C1 segment of cervical spinal cord (tissue), 14 donors: ENCODE measurements at places on chromosomes 16 and 17.

DNA sequence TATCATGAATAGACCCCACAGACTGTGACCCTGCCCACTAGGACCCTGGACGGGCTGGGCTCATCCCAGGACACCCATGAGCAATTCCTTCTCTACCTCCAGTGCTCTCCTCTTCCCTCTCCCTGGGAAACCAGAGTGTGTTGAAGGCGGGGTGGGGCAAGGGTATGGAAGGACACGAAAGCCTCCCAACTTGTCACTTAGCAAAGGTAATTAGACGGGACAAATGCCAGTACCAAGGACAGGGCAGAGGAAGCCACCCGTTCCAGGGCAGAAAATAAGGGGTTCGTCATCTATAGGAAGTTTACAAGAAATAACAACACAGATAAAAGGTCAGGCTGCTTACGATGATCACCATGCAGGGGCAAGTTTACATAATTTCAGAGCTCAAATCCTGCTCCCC is 4.9 kb upstream of the EPX start:
- no peak for DNase-seq

GRCh38 chr16:79402356-79402755 is 198.2 kb downstream of the MAF start:
- DNase-seq = no peak

DNA sequence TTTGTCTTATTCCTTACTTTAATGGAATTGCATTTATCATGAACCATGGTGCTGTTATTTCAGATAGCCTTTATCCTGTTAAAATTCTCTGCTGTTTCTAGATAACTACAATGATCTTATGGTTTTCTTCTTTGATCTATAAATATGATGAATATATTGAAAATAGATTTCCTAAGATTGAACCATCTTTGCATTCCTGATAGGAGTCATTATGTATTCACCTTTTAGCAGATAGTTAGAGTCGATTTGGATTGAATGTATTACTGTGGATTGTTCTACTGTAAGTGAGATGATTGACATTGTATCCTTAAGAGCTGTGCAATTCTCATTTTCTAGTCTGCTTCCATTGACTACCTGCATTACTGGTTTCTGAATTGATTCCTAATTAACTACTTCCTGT is 165.0 kb upstream of the CACNG3 start:
- DNase-seq = no peak

DNA sequence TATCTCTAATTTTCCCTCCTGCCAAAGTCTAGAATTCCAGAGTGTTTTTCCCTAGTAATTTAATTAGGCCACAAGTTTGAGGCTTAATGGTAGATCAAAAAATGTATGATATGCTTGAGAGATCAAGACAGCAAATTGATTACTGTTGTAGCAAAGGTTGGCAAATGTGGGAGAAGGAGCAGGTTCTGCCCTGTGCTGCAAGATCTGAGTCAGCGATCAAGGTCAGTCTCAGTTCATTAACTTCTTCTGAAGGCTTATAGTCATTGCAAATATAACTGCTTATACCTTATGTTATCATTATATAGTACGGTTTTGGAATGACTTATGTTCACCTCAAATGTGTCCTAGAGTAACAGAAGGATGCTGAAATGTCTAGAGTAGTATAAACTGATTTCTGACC is 231.1 kb upstream of the TBX2 start:
- DNase-seq = no peak

- DNase-seq = no peak
These were observed 92.2 kb upstream of the CPHXL start for GRCh38 chr16:75818491-75818890.

GRCh38 chr16:87342504-87342903 is 25.3 kb upstream of the C16orf95 start:
- no peak for DNase-seq

DNA sequence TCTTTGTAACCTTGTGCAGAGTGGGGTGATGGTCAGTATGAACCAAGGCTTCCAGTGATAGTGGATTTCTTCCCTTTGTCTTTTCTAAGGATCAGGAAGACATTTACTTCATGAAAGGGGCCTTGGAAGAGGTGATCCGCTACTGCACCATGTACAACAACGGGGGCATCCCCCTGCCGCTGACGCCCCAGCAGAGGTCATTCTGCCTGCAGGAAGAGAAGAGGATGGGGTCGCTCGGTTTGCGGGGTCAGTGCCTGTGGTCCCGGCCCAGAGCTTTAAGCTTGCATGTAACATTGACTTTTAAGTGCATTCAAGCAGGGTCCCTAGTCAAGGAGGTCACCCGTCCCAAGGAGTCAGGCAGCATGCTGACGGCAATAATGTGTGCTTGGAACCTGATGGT is 56.0 kb downstream of the MEAK7 start:
- no peak for DNase-seq

DNA sequence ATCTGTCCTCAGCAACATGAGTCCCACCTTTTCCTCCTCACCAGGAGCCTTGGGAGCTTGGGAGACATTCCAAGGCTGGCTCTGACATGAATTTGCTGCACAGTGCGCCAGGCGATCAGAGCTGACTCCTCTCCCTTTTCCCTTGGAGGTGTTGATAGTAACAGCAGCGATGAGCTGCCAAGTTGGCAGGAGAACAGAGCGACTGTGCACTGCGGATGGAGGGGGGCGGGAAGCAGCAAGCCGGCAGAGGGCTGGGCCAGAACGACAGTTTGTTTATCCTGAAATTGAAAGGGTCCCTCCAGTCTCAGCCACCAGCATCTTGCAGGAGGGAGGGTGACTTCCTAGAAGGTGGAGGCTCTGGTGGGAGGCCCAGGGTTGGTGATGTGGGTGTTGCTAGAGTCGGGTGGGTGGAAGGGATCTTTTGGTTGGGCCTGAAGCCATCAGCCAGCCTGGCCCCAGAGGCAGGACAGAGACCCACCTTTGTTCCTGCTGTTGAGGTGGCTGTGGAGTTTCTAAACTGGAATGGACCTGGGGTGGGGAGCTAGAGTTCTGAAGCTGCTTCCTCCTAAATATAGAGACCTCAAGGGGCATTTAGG is 22.5 kb upstream of the DYNLL2 start:
- no peak for DNase-seq

DNA sequence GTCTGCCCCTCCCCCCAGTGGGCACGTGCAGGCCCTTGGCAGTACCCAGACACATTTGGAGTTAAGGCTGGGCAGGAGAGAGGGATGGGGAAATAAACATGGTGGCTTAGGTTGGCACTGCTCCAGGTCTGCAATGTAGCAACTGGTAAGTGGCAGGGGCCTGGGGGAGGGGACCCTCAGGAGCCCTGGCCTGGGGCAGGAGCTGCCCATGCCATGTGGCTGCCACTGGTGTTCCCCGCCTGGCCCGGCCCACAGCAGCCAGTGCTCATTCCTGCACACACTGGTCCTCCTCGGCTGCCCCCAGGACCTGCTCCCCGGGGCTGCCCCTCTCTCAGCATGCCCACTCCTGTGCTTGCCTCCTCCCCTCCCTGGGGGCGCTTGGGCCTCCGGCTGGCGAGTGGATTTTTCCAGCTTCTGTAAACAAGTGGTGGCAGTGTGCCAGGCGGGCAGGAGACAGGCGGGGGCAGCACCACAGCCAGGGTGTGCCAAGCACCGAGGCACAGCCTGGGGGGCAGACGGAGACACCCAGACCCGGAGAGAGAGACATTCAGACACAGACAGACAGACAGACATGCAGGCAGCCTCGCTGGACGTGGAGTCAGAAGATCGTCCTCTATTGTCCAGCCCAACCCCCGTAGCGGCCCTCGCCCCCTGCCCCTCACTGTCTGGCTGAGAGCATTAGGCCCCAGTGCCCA is 9.4 kb downstream of the THRA start:
- peak; percentile 71 for DNase-seq

DNA sequence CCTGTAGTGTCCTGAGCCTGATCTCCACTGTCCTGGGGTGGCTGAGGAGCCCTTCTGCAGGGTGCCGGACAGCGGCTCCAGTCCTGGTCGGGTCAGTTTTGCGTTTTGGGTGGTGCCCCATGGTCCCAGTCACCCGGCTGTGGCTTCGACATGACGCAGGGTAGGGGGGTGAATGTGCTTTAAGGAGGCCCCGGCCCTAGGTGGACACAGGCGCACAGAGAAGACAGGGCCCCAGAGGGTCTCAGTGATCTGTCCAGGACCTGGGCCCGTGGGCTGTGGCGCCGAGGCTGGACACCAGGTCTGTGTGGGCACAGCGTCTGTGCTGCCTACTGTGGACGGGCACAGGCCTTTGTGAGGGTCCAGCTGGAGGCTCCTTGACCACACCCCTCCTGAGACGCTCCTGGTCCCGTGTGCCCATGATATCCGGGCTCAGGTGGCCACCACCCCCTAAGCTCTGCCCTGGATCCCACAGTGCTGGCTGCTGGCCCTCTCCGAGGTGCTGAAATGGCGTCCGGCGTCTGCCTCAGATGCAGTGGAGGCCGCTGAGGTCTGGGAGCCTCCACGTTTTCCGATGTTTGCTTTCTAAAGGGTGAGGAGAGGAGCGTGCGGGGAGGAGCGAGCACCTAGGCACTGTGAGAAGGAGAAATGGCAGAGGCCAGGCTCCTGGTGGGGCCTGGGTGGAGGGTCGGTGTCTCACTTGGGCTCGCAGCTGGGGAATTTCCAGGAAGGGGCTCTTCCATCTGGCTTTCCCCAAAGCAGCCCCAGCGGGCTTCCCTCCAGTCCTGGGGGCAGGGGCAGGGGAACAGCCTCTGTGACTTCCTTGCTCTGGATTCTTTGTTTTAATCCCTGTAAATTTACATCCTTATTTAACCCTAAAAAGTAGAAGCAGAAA is 56.1 kb upstream of the ACSF3 start:
- DNase-seq = no peak

DNA sequence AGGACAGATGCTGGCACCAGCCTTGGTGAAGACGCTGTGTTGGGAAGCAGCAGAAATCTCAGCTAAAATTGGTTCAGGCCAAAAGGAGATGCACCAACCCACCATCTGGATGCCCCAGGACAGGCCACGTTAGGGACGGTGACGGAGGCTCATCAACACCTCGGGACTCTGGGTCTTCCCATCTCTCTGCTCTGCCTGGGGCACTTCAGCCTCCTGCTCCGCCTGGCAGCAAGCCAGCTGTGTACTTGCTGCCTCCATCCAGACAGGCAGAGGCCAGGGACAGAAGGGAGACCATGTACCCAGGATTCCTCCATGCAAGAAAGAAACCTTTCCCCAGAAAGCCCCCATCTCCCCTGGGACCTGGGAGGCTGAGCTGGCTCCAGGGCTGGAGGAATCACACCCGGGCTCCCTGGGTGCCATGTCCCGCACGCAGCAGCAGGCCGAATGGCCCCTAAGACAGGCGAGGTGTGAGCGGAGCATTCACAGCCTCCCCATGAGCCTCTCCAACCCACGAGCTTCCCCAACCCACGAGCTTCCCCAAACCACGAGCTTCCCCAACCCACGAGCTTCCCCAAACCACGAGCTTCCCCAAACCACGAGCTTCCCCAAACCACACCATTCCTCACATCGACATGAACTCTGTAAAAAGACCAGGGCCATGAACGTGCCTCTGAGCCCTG is 274.5 kb downstream of the C16orf95 start:
- peak; percentile 12 for DNase-seq

GRCh38 chr17:29642171-29642611 is 19.5 kb upstream of the CORO6 start:
- no peak for DNase-seq

DNA sequence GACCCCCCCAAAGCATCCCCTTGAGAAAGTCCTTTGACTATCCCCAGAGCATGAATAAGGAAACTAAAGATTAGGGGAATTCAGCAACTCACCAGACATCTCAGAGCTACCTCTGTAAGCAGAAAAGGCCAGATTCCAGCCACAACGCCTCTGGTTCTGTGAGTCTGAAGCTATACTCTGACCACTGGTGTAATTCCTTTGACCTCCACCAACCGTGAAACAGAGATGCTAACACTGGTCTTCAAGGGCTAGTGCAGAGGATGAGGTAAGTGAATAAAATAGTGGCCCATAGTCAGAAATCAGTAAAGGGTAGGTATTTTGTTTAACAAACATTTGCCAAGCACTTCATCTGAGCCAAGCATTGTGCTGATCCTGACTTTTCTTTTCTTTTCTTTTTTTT is 353.4 kb downstream of the NPIPA8 start:
- no peak for DNase-seq

- DNase-seq = no peak
These were observed 29.4 kb downstream of the IRF8 start for GRCh38 chr16:85928401-85928820.

GRCh38 chr16:30901201-30902028 is 5.0 kb downstream of the CTF1 start:
- DNase-seq = no peak

DNA sequence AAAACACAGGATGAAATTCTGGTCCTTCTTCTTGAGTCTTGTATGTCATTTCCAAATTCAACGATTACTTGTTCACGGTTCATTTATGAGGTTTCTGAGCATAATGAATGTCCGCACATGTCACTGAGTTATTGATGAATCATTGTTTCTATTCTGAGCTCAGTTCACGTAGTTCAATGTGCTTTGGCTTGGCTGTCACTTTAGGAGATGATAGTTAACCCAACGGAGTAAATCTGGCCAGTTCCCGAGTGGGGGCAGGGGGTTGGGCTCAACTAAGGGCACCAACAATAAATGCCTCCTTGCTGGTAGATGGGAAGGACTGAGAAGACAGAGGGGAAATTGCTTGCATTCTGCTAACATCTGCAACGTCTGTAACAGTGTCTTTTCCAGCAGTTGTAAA is 239.4 kb upstream of the HSBP1 start:
- DNase-seq = no peak

DNA sequence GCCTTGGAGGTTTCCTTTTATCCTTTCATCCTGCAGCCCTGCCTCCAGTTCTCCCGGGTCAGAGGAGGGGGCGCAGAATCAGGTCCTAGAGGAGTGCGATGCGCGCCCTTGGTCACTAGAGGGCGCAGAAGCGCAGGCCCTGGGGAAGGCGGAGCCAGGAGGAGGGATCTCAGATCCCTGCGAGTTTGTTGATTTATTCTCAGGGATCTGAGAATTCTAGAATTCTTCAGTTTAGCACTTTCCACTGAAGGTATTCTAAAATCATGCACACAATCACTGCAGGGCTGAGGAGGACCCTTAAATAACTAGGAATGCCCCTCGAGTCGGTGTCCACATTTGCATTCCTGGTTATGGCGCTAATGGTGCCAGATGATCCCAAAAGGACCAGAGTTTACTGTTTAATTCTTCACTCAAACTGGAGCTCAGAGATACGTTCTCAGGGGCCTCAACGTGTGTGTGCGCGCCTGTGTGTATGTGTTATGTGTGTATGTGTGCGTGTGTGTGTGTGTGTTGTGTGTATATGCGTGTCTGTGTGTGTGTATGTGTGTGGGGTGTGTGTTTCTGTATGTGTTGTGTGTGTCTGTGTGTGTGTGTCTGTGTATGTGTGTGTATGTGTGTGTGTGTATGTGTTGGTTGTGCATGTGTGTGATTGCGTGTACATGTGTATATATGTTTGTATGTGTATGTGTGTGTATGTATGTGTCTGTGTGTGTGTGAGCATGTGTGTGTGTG is 6.9 kb upstream of the ELAC2 start:
- DNase-seq = peak; percentile 8

GRCh38 chr17:7204336-7204735 is 15.3 kb downstream of the DLG4 start:
- DNase-seq = no peak

DNA sequence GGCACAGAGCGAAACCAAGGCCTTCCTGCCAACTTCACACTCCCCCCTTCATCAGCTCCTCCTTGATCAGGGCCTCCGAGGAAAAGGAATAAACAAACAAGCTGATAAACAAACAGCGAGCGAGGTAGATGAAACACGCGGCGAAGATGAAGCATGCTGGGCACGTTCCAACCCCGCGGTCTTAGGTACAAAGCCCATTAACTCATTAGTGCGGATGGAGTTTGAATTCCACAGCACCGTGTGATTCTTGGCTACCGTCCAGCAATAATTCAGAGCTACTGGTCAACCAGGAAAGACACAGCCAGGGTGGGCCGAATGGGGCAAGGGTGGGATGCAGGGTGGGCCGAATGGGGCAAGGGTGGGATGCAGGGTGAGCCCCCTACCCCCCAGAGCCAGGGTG is 67.3 kb downstream of the RBFOX3 start:
- DNase-seq = no peak
